Activated T-helper 1 cell treated with Interleukin-2 at 50 U/mL for 16 hours (primary cell): ENCODE measurements at places on chromosomes 11 and 22.

GRCh38 chr11:112016765-112017376 lies 8.3 kb upstream of the DLAT start:
- DNase-seq: no peak

- DNase-seq: no peak
Measured at GRCh38 chr22:44404341-44405020, 91.7 kb upstream of the SHISAL1 start.

DNA sequence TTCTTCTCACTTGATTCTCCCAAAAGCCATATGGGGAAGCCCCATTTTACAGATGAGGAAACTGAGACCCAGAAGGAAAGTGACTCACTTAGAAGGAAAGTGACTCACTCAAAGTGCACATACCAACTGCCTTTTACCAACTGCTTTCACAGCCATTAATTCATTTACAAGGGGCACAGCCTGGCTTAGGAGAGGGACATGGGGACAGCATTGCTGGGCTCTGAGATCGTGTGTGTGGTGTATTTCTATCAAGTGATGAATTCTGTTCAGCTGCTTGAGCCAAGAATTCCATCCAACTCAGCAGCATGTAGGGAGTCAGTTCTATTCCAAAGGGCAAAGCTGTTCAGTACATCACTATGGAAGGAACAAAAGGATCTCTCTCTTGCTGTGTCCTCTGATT lies 23.5 kb upstream of the PAK1 start:
- DNase-seq: no peak

DNA sequence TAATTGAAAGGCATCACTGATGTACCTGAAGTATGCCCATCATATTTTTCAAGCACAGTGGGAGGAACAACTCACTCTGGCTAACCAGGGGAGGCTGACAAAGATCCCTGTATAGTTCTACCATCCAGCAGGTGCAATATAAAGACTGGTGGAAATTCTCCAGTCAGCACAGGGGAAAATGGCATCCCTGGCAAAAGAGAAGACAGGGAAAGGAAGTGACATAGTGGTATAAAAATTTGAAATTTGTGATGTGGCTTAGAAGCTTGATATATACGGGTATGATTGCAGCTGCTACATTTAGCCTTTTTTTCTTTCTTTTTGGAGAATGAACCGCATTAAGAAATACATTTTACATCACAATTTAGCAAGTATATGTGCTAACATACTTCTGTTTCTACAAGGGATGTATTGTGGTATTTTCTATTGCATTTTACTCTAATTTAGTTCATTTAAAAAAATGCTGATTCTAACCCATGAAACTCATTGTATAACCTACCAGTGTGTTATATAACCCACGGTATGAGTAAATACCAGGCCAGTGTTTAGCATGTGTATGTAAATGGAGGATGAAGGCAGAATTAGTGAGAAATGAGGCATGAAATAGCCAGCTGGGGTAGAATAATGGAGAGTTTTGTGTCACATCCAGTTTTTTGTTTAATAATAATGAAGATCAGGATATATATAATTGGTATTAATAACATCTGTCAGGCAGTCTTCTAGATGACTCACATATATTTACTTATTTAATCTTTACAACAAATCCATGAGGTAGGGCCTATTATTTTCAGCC lies 186.1 kb downstream of the ARHGAP42 start:
- no peak for DNase-seq

DNA sequence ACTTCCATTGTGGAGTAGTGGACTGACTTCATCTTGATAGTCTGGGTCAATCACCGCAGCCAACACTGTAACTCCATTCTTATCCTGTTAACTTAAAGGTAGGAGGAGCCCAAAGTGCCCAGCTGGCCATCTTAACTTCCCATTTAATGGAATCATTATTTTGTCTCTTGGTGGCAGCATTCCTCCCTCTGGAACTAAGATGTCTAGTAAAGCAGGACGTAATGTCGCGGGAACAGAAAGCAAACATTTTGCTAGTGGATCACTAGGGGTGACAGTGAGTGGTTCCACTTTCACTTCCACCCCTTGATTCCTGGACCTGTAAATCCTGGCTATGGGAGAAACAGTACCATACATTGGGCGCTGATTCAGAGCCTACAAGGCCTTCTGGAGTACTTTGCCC lies 71.4 kb downstream of the GAB4 start:
- no peak for DNase-seq
